T-helper 2 cell treated with Interferon-gamma antibody and Interleukin-4, amounts not matched to agents 5 μg/mL and 100 μg/mL, for 36 hours (primary cell): ENCODE measurements at places on chromosomes 7 and 10.

DNA sequence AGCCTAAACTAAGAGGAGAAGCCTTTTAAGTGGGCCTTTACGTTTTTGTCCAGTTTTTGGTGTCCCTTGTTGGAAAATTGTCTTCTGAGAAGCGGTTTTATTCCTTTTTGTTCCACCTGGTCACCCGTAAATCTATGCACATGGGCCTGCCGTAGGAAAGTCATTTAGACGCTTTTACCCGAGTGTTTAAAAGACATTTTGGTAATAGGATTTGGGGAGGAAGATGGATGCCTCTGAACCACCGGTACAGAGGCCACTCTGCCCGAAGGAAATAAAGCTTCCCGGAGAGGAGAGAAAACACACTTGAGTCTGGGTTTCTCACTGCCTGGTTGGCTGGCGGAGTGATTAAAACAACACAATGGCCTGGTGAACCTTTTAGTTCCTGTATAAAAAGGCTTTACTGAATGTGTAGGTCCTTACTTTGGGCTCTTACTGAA, 760 bp downstream of the THNSL1 start:
- no peak for DNase-seq

GRCh38 chr10:127492607-127493250, 56.4 kb upstream of the NPS start:
- no peak for DNase-seq

GRCh38 chr7:156776527-156776926, 116.5 kb downstream of the LMBR1 start:
- DNase-seq, result no peak

GRCh38 chr10:96616961-96617360, 30.1 kb upstream of the TM9SF3 start:
- DNase-seq, result no peak

GRCh38 chr7:100584683-100585510, 1.0 kb downstream of the LRCH4 start:
- no peak for DNase-seq

GRCh38 chr7:2222516-2222915, 10.2 kb downstream of the MAD1L1 start:
- no peak for DNase-seq

DNA sequence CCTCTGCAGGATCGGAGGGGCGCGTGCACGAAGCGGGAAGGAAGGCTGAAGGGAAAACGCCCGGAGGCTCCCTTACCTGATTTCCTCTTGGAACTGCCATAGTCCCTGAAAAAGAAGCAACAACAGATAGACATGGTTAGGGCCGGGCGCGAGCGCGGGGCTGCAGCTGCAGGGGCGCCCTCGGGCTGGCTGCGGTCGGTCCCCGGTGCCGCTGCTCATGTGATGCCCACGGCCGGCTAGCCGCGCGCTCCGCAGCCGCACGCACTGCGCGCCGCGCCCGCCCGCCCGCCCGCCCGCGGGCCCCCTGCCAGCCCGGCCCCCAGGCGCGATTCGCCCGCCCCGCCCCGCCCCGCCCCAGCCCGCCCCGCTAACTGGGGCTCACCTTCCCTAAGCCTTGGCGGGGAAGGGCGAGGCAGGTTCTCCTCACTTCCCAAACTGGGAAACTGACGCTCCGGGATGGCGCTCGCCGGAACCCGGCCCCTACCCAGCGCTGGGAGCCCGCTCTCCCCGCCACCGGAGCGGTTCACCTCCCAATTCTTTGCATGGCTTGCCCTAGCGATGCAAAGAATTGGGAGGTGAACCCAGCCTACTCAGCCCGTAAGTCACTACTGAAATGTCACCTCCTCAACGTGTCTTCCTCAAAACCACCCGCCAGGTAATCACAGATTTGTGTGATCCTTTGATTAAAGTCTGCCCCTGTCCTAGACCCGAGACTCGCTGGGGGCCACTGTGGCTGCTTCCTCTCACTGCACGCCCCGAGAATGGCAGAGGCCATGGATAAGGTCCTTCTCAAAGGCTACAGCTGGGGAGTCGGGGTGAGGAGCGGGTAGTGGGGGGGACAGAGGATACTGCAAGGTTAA, 162.2 kb downstream of the SH3PXD2A start:
- peak; percentile 29 for DNase-seq

DNA sequence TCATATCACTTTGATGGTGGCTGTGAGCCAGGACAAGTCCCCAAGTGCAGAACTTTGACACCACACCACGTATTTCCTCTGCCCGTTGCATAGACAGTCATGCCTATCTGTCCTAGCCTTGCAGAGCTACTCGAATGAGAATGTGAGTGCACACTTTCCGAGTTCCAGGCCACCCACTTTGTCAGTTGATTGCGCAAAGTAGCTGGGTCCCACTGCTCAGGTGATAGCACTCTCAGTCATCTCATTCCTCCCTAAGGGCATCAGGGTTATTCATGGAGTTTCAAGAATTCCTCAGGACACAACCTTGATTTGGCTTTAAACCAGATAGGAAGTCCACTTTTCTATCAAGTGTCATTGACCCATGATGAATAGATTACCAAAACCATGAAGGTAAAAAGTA, 19.3 kb downstream of the LSM5 start:
- no peak for DNase-seq

GRCh38 chr10:3774814-3775695, 10.0 kb downstream of the KLF6 start:
- DNase-seq, result no peak

GRCh38 chr10:60283397-60283796, 106.3 kb downstream of the ANK3 start:
- DNase-seq, result no peak
